Subcutaneous preadipocyte (primary cell): ENCODE measurements at places on chromosomes 4 and X. TPM values are rescaled to one million over a fixed set of nuclear protein-coding genes. Genes with fewer than 3 reads are reported as not detected.

Gene FANCB
- total RNA-seq, result 5.9 and 9.2 TPM in 2 replicates

Gene ZCCHC12
- total RNA-seq, result under 0.01 TPM in 1 of 2 replicates, not detected in the other

Gene PFKFB1
- not detected in 2 replicates for total RNA-seq

Gene CT45A8
- not detected in 2 replicates for total RNA-seq

Gene S100G
- total RNA-seq, result not detected in 2 replicates

Gene NHS
- total RNA-seq, result 0.98 and 2.2 TPM in 2 replicates

Gene ZCCHC18
- 0.37 TPM in 1 of 2 replicates, not detected in the other for total RNA-seq

Gene NDUFC1
- 26.6 and 30.9 TPM in 2 replicates for total RNA-seq

Gene TLL1
- under 0.01 TPM in 1 of 2 replicates, not detected in the other for total RNA-seq

Gene FAM193A
- 18.0 and 22.5 TPM in 2 replicates for total RNA-seq
